ENCODE measurements at places on chromosomes 11 and 22.

DNA sequence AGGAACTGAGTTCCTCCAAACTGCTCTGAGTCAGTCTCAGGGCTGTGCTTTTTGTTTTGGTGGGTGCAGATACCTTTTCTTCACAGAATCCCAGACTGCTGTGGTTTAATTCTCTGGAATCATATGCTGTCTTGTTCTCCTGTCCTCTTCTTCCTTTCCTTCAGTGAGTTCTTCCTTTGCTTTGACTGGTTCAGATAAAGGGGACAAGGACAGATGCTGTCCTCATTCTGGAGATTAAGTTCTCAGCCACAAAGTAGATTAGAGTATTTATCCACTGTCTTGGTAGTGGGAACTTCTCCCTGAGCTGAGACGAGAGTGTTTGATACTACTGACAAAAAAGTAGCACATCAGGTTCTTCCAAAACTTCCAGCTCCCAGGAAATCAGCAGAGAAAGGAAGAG lies 13.3 kb downstream of the ZDHHC5 start:
- DNase-seq: no peak

DNA sequence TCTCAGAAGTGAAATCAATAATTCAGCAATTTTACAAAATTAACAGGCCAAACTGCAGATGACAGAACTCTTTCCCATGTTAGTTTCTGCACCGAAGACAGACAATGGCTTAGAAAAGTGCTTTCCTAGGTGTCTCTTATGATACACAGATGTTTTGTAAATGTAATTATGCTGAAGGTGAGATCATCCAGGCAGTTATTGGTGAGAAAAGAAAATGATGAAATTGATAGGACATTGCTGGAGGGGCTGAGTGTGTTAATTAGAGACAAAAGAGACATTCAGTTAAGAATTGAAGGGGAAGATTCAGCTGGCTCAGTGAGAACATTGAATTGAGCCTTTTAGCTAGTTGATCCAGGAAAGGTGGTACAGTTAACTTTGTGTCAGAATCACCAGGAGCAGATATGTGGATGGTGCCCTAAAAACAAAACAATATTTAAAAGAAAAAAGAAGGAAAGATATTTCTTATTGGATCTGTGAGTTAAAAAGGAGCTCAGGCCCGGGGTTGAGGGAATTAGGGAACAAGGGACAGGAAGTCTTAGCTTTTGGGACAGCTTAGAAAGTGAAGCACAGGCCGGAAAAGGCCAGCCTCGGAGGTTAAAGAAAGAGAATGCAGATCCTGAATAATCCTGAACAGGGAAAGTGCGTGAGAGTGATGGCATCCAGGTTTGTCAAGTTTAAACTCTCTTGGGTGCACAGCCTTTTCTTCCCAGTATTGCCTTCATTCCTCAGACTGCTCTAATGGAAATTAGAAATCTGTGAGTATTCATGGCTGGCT lies 16.9 kb downstream of the ARHGAP42 start:
- DNase-seq: no peak

- peak; percentile 77 for DNase-seq
Observed at GRCh38 chr11:63478896-63479295, 12.1 kb downstream of the PLAAT5 start.

GRCh38 chr22:19765477-19766239 lies 5.1 kb downstream of the TBX1 start:
- no peak for DNase-seq

DNA sequence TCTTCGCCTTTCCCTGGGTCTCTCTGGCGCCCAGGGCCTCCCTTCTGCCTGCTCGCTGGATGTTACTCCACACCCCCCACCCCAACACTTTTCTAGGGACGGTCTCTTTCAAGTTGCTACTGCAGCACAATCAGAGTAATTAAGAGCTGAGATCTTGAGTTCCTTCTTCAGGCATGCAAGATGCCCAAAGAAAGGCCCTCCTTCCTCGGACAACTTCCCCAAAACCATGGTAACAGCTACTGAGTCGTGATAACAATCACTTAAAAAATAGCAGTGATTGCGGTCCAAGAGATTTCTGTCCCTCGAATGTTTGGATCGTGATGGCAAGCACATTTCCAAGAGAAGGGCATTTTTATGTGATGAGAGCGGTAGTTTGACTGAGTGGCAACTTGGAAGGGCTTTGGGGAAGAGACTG lies 638 bp upstream of the TENM4 start:
- DNase-seq: peak; percentile 2

- DNase-seq: no peak
Observed at GRCh38 chr22:24517446-24517845, 22.3 kb downstream of the UPB1 start.

- no peak for DNase-seq
Observed at GRCh38 chr11:37108436-37109285, 510.6 kb upstream of the RAG2 start.

- no peak for DNase-seq
Observed at GRCh38 chr22:47810505-47811500, 1048.4 kb downstream of the TBC1D22A start.

GRCh38 chr11:5289696-5290095 lies 12.1 kb downstream of the OR51B4 start:
- no peak for DNase-seq

GRCh38 chr11:69832561-69833413 lies 13.6 kb upstream of the FGF3 start:
- DNase-seq: no peak

DNA sequence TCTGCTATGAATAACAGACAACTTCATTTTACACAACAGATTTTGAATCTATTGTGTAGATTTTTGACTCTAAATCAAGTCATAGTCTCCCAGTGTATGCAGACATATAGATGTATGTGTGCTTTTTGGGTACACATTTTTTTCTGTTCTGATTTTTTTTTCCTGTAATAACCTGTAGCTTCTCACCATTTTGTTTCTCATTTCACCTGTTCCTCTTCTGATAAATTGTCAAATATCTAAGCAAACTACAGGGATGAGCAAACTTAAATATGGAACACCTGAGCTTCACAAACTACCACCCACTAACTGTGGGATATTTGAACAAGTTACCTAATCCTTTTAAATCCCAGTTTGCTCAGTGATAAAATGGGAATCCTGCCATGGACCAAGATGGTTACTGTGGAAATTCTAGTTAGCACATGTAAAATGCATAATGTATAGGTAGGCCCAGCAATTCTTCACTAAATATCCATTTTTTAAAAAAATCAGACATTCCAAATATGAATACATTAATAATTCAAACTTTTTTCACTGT lies 15.7 kb downstream of the LGR4 start:
- DNase-seq: no peak

GRCh38 chr22:31968022-31968421 lies 23.7 kb downstream of the YWHAH start:
- DNase-seq: no peak

GRCh38 chr22:27134315-27134701 lies 476.9 kb downstream of the MIAT start:
- DNase-seq: no peak

DNA sequence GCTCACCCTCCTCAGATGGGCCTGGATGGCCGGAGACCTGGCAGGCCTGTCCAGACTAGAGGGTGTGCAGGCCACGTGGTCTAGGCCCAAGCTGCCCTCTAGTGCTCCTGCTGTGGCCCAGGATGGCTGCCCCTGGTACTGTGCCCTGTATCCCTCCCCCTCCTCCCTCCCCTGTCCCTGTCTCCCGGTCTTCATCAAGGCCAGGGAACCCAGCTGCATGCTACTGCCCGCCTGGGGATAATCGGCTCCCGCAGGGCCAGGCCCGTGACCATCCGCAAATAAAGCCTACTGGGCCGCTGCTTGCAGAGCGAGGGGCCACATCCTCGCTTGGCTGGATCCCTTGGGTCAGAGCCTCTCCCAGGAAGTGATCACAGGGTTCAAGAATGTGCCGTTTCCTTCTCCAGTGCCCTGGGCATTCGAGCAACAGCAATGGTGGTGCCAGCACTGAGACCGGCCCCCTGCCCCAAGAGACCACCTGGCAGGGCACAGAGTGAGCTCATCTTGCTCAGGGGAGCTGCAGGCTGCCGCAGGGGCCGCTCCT lies 51.1 kb downstream of the WNT7B start:
- DNase-seq: no peak

GRCh38 chr11:47499614-47500013 lies 50.7 kb upstream of the RAPSN start:
- no peak for DNase-seq

- DNase-seq: no peak
Observed at GRCh38 chr11:117417342-117417741, 89.7 kb downstream of the CEP164 start.

- no peak for DNase-seq
Observed at GRCh38 chr22:17968126-17968525, 56.2 kb downstream of the MICAL3 start.

DNA sequence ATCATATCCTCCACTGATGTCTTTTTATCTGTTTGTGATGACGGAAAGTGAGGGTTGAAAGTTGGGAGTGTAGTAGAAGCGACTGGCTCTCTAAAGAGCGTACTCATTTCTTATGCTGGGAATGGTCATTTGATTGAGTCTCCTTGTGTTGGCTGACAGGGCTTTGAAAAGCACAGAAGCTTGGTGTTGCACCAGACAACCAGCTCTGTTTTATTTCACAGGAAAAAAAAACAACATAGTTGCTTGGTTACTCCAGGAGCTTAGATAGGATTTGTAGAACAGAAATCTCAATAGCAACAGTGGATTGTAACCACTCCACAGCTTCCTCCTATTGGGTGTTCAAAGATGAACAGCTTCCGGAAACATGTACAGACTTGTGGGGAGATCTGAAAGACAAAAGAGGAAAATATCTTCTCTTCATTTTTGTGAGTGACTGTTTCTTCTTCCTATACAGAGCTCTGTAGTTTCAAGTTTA lies 2.7 kb downstream of the RBM14 start:
- DNase-seq: peak; percentile 85

DNA sequence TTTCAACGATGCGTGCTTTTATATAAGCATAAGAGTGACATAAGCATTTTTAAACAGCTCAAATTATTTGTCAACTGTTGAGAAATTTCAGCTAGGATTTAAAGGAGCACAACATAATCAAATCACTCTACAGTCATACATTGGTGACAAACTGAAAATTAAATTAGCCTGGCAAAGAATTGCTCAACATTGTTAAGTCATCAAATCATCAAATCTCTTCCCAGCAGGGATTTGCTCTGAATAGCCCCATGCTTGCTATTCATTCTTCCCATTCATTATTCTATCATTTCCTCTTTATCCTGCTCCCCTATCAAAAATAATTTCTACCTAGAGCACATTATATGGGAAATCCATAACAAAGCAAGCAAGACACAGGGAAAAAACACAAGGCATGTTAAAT lies 198.7 kb upstream of the LUZP2 start:
- DNase-seq: no peak

DNA sequence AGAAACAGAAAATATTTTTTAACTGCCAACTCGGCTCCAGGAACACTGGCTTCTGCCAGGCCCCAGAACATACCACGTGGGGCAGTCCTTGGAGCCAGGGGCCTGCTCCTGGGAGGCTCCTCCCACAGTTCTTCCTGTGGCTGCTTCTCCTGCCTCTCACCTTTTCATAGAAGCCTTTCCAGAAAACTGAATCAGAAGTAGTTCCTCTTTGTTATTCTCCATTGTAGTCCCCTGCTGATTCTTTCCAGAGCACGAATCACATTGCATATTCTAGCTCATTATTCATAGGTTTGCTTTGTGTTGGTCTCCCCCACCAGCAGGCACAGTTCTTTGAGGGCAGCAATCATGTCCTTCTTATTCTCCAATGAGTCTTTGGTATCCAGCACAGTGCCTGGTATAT lies 106.0 kb downstream of the EFCAB6 start:
- DNase-seq: no peak

GRCh38 chr11:118851970-118852369 lies 31.7 kb upstream of the CXCR5 start:
- DNase-seq: no peak

All from CD4-positive, alpha-beta T cell treated with Interleukin-10 for 1 hour (primary cell).